ENCODE measurements at places on chromosomes 7 and 10. TPM values are rescaled to one million over a fixed set of nuclear protein-coding genes. Genes with fewer than 3 reads are reported as not detected.

Gene PNLIPRP1
- not detected for total RNA-seq

Gene EIF5AL1
- 0.62 TPM for total RNA-seq

Gene PAX4
- not detected for total RNA-seq

Gene TRIM8
- 46.0 TPM for total RNA-seq

Gene CYTH3
- 10.2 TPM for total RNA-seq

Gene HNRNPH3
- 228 TPM for total RNA-seq

Gene H2AZ2
- 175 TPM for total RNA-seq

Gene PEX1
- 34.0 TPM for total RNA-seq

Gene GIMAP4
- total RNA-seq: 0.33 TPM

Gene CFAP43
- 2.5 TPM for total RNA-seq

- no peak for DNase-seq
- H3K36me3 ChIP-seq: peaks cover 24% of the 10 kb centered on the region
- peaks cover 11% of the 10 kb centered on the region for H3K4me1 ChIP-seq
- peak overlapping the region; percentile 91 for H3K27ac ChIP-seq
- H3K4me3 ChIP-seq: no peak overlapping the region
- H3K27me3 ChIP-seq: no peaks in the 10 kb centered on the region
Measured at GRCh38 chr10:102613286-102613685, 31.0 kb upstream of the TRIM8 start.

DNA sequence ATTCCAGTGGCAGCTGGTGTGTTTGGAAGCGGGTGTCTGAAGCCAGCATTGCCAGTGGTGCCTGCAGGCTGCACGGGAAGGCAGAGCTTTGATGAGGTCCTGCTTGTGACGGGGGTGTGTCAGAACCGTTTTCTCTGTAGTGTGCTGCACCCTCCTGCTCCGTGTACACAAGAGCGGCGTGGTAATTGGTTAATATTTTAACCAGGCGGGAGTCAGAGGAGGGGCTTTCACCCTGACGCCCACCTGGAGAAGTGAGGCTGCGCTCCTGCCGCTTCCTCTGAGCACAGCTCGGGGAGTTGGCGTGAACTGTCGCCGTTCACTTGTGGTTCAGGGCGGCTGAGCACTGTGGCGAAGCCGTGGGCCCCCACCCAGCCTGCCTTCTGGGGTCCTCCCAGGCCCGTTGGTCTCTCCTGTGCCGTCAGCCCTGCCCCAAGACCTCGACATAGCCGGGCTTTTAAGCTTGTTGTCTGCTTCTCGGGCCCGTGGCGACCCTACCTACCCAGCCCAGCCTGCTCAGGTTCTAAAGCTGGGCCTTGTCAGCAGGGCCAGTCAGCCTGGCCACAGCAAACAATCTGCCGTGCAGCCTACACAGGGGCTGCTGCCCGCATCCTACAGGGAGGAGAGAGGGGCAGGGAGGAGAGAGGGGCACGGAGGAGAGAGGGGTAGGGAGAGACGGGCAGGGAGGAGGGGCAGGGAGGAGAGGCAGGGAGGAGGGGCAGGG lies 11.6 kb downstream of the NKX6-2 start:
- no peaks in the 10 kb centered on the region for H3K36me3 ChIP-seq
- H3K27ac ChIP-seq: no peak overlapping the region
- no peaks in the 10 kb centered on the region for H3K4me1 ChIP-seq
- no peak overlapping the region for H3K4me3 ChIP-seq

GRCh38 chr7:122550545-122550944 lies 148.4 kb downstream of the RNF133 start:
- H3K4me3 ChIP-seq: no peak overlapping the region
- no peaks in the 10 kb centered on the region for H3K4me1 ChIP-seq
- no peak for DNase-seq
- no peak overlapping the region for H3K27ac ChIP-seq
- H3K27me3 ChIP-seq: no peaks in the 10 kb centered on the region
- no peaks in the 10 kb centered on the region for H3K36me3 ChIP-seq

- no peak overlapping the region for H3K27ac ChIP-seq
- H3K27me3 ChIP-seq: no peaks in the 10 kb centered on the region
- no peak for DNase-seq
- no peak overlapping the region for H3K4me3 ChIP-seq
Measured at GRCh38 chr10:85642082-85642420, 724.5 kb downstream of the GRID1 start.

DNA sequence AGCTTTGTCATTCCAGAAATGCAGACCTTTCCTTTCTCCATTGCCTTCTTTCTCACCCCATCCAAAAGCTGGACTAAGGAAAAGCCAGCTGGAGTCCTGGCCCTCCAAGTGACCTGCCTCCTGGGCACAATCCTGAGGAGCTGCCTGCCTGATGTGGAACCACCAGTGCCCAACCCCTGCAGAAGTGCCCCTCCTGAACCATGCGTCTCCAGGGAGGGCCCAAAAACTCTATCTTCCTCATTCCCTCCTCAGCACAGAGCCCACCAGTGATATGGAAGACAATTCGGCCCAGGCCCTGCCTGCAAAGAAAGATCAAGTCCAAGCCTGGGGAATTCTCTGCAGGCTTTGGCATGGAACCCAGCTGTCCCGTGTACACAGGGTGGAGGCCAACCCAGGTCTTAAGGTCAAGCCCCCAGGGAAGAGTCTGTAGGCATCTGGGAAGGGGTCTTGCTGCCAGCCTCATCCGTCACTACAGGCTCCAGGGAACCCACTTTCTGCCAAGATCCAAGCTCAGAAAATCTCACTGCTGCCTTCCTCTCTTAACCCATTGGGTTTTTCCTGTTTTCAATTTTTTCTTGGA lies 3.5 kb upstream of the GRID1 start:
- H3K4me1 ChIP-seq: no peaks in the 10 kb centered on the region
- H3K4me3 ChIP-seq: no peak overlapping the region
- H3K27ac ChIP-seq: no peak overlapping the region
- peak; percentile 28 for DNase-seq

GRCh38 chr7:150717814-150718420 lies 1.5 kb downstream of the GIMAP1 start:
- no peaks in the 10 kb centered on the region for H3K4me1 ChIP-seq
- peaks cover 57% of the 10 kb centered on the region for H3K27me3 ChIP-seq
- DNase-seq: no peak
- H3K4me3 ChIP-seq: no peak overlapping the region

GRCh38 chr7:28055161-28055544 lies 125.4 kb downstream of the JAZF1 start:
- no peak overlapping the region for H3K27ac ChIP-seq
- no peaks in the 10 kb centered on the region for H3K36me3 ChIP-seq
- H3K4me1 ChIP-seq: peaks cover 6% of the 10 kb centered on the region
- H3K4me3 ChIP-seq: no peak overlapping the region
- no peak for DNase-seq
- H3K27me3 ChIP-seq: no peaks in the 10 kb centered on the region

DNA sequence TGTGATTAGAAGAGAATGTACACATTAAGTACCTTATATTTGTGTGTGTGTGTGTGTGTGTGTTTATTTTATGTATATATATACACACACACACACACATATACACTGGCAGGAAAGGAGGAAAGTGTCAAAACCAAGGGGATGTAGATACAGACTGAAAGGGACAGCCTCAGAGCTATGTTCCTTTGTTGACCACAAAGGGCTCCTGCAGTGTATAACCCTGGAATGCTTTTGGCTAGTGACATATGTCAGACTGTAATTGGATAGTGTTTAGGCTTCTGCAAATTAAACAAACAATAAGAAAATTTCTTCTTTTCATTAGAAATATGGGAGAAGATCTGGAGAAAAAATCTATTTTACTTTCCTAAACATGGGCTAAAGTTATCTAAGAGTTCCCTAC lies 15.9 kb downstream of the GBF1 start:
- no peaks in the 10 kb centered on the region for H3K27me3 ChIP-seq
- H3K36me3 ChIP-seq: peaks cover 50% of the 10 kb centered on the region
- DNase-seq: no peak
- H3K4me1 ChIP-seq: no peaks in the 10 kb centered on the region

DNA sequence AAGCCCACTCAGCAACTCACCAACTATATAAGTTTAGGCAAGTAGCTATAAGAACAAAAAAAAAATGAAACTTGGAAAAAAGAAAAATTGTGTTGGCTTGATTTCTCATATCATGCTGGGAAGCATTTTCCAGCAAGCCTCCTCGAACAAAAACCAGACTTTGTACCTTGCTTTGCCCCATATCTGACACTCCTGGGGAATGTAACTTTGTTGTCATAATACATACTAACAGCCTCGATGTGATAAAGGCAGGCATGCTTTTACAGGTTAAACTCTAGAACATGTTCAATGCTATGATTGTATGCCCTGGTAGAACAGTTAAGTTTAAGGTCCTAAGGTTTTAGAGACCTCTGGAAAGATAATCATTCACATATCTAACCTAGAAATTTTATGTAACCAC lies 11.6 kb downstream of the CFAP43 start:
- no peaks in the 10 kb centered on the region for H3K27me3 ChIP-seq
- H3K36me3 ChIP-seq: no peaks in the 10 kb centered on the region
- no peak overlapping the region for H3K4me3 ChIP-seq
- no peak for DNase-seq
- H3K27ac ChIP-seq: no peak overlapping the region

- H3K36me3 ChIP-seq: no peaks in the 10 kb centered on the region
- no peak overlapping the region for H3K27ac ChIP-seq
- H3K27me3 ChIP-seq: peaks cover 57% of the 10 kb centered on the region
- H3K4me1 ChIP-seq: no peaks in the 10 kb centered on the region
Measured at GRCh38 chr10:49113741-49114141, 1.6 kb downstream of the VSTM4 start.

- H3K27ac ChIP-seq: no peak overlapping the region
- H3K4me1 ChIP-seq: no peaks in the 10 kb centered on the region
- no peaks in the 10 kb centered on the region for H3K36me3 ChIP-seq
- no peak for DNase-seq
- H3K4me3 ChIP-seq: no peak overlapping the region
Measured at GRCh38 chr7:93185303-93186027, 37.3 kb upstream of the SAMD9L start.

DNA sequence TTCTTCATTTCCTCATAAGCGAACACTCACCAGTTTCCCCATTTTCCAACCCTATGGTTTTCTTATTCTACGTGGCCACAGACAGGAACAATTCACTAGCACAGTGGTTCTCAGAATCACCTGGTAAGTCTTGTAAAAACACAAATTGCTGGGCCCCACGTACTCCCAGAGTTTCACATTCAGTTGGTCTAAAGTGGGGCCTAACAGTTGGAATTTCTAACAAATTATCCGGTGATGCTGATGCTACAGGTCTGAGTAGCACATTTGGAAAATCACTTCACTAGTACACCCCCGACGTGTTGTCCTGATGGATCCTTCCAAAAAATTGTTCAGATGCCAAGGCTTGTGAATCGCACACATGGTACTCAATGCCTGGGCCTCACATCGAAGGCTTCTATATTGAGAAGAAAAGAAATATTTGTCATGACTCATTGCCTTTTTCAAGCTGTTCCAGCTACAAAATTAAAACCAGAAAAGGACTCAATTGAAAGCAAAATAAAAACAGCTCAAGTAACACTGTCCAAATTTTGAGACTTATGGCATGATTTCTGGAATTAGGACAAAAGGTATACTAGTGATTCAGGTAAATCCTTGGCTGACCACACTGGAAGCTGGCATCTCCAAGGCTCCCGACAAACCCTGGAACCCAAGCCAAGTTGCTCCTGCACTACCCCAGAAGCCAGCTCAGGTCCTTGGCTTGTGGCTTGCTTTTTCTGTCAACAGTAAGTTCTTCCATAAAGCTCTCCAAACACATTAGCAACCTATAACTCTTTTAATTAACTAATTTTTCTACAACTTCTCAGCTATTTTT lies 12.9 kb upstream of the VIM start:
- H3K27me3 ChIP-seq: no peaks in the 10 kb centered on the region
- H3K4me3 ChIP-seq: no peak overlapping the region
- H3K4me1 ChIP-seq: peaks cover 4% of the 10 kb centered on the region
- H3K27ac ChIP-seq: no peak overlapping the region

- no peak overlapping the region for H3K27ac ChIP-seq
- H3K27me3 ChIP-seq: peaks cover 100% of the 10 kb centered on the region
- H3K4me3 ChIP-seq: no peak overlapping the region
- peaks cover 4% of the 10 kb centered on the region for H3K4me1 ChIP-seq
- no peak for DNase-seq
- H3K36me3 ChIP-seq: no peaks in the 10 kb centered on the region
Measured at GRCh38 chr7:27177795-27178320, 3.7 kb upstream of the HOXA10 start.

DNA sequence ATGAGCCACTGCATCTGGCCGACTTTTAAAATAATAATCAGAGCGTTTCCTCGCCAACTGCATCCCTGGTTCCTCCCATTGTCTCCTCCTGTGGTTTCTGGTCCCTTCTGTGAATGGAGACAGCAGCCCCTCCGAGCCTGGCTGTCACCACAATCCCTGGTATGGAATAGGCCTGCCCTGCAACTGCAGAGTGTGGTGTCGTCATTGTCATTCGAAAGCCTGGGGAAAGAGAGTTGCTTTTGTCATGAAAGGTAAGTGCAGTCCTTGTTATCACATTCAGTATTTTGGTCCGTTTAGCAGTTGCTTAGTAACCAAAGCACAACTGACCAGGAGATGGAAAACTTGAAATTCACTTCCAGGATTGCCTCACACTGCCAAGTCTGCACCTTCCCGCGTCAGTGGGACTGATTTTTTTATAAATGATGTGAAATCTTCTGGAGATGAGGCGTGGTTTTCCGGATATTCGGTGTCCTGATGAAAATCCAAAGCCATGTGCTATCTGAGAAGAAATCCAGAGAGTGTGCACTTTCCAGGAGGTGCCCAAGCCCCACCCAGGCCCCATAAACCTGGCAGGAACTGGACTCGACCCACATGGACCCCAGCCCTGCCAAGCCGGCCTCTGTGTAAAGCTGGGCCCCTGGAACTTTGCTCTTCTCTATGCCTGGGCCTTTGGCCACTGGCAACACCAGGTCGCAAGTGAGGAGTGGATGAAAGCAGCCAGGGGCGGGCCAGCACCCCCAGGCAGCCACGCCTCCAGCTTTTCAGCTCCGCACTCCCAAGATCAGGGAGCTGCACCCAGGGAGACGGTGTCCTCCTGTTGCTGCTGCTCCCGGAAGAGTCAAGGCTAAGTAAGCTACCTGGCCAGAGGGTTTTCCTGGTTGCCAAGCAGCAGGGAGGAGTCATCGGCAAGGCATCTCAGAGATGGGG lies 133.7 kb upstream of the SH2B2 start:
- H3K27me3 ChIP-seq: no peaks in the 10 kb centered on the region
- no peak overlapping the region for H3K4me3 ChIP-seq
- peak; percentile 87 for DNase-seq
- peaks cover 6% of the 10 kb centered on the region for H3K36me3 ChIP-seq

- no peaks in the 10 kb centered on the region for H3K27me3 ChIP-seq
- H3K4me1 ChIP-seq: no peaks in the 10 kb centered on the region
- no peak overlapping the region for H3K4me3 ChIP-seq
- H3K36me3 ChIP-seq: no peaks in the 10 kb centered on the region
- DNase-seq: peak; percentile 84
Measured at GRCh38 chr10:97025613-97026242, 160.0 kb downstream of the SLIT1 start.

DNA sequence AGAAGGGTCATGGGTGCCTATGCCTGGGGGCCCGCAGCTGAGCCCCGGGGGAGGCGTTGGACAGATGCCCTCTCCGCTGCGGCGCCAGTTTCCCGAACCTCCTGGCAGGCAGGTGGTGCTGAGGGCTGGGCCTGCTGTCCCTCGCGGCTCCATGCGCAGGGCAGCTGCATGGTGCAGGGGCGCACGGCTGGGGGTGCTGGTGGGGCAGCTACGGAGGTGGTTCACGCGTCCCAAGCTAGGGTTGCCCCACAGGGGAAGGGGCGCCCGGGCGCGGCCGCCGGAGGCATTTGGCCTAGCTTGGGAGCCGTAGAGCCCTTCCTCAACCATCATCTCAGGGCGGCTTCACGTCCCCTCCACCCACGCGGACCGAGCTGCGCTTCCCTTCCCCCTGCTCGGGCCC lies 146.0 kb downstream of the CCDC201 start:
- no peak overlapping the region for H3K27ac ChIP-seq
- H3K27me3 ChIP-seq: no peaks in the 10 kb centered on the region
- no peak overlapping the region for H3K4me3 ChIP-seq
- no peak for DNase-seq
